ENCODE measurements at places on chromosomes 7 and 10. TPM values are rescaled to one million over a fixed set of nuclear protein-coding genes. Genes with fewer than 3 reads are reported as not detected.

CUBN gene
- 0.98 TPM for total RNA-seq

HNRNPF gene
- 221 TPM for total RNA-seq

FAM237B gene
- not detected for total RNA-seq

LGI1 gene
- total RNA-seq = not detected

GRID2IP gene
- total RNA-seq = 2.5 TPM

FAM170B gene
- not detected for total RNA-seq

CPVL gene
- total RNA-seq = 22.1 TPM

MORN4 gene
- total RNA-seq = 21.1 TPM

EN2 gene
- total RNA-seq = not detected

KCNMA1 gene
- 5.8 TPM for total RNA-seq

HMX2 gene
- not detected for total RNA-seq

SYT15B gene
- total RNA-seq = 0.36 TPM

ITIH2 gene
- total RNA-seq = 4.9 TPM

DRGX gene
- not detected for total RNA-seq

CEP55 gene
- 9.1 TPM for total RNA-seq

UCMA gene
- not detected for total RNA-seq

MMD2 gene
- total RNA-seq = not detected

MKX gene
- total RNA-seq = 0.31 TPM

SPDYE5 gene
- not detected for total RNA-seq

All from progenitor cell of endocrine pancreas (in vitro differentiated cells).